Body of pancreas (tissue), 4 donors: ENCODE measurements at places on chromosomes 4 and X. TPM values are rescaled to one million over a fixed set of nuclear protein-coding genes. Genes with fewer than 3 reads are reported as not detected.

- peak; percentile 28 for DNase-seq
These were observed 108.5 kb downstream of the ZNF330 start for GRCh38 chr4:141329174-141329569.

CLNK gene
- 1.0 TPM for total RNA-seq

GRCh38 chrX:2609431-2610238 is 81.5 kb upstream of the CD99 start:
- DNase-seq = no peak

- no peak for DNase-seq
These were observed 21.4 kb upstream of the AFAP1 start for GRCh38 chr4:7960790-7961655.

DNA sequence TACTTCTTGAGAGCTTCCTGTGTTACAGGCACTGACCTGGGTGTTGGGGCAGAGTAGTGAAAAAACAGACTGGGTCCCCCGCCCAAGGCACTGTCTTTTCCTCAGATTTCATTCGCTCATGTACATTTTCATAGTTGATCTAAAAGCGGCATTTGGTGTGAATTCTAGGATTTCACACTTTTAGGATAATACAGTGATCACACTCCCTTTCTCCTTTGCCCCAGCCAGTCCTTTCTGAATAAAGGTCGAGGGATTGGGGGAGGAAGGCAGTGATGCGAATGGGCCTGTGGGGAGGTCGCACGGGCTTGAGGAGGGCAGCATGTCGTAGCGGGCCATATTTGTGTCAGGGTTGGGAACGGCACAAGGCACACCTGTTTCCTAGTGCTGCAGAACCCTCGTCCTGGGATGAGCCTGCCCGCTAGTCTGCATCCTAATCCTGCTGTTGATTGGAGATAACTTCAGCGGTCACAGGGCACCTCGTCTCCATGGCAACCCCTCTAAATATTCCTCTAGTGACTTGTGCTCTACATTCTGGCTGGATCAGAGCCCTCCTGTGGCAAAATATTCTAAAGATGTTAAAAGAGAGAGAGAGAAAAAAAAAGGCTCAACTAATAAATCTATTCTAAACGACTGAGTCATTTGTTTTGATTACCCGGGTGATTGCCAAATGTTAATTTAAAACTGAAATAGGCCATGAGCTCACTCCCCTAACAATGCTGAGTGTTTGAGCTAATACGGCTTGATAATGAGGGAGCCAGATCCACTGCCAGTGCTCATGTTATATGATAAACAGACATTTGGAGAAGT is 21.8 kb downstream of the FHL1 start:
- DNase-seq = peak; percentile 54

GATA1 gene
- total RNA-seq = not detected
